Activated gamma-delta T cell (primary cell): ENCODE measurements at places on chromosomes 2 and 18.

GRCh38 chr2:55391615-55392242 is 27.9 kb downstream of the CCDC88A start:
- no peak for DNase-seq

GRCh38 chr2:142707318-142707717 is 170.1 kb upstream of the KYNU start:
- DNase-seq, result no peak

DNA sequence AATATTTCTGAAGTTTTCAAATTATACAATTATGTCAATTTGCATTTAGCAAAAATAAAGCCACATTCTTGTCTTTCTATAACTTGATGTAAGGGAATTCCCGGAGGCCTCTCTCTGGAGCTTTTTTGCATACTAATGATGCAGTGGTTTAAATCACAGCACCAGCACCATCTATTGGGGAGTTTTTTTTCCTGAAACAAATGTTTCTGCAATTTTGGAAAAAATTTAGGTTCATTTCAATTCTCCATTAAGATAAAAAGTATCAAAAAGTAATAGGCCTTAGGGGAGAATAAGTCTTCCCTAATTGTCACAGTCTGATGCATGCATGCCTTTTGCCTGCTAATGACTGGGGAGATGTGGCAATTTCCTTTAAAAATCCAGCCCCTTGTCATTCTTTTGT is 13.5 kb downstream of the CBLN2 start:
- no peak for DNase-seq

DNA sequence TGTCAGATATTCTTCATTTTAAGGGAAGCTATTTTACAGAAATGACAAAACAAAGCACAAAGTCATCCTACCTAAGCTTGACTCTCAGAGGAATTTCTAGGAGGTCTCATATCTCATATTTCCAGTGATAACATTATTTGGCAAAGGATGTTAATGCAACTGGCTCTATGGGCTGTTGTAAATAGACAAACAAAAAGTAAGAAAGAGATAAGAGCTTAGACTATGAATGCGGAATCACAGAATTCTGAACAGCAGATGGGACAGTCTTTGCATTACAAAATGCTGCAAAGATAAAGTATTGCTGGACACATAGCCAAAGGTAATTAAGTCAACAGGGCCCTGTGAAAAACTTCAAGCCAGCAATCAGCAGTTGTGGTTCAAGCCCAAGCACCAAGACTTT is 23.9 kb downstream of the PIAS2 start:
- no peak for DNase-seq

DNA sequence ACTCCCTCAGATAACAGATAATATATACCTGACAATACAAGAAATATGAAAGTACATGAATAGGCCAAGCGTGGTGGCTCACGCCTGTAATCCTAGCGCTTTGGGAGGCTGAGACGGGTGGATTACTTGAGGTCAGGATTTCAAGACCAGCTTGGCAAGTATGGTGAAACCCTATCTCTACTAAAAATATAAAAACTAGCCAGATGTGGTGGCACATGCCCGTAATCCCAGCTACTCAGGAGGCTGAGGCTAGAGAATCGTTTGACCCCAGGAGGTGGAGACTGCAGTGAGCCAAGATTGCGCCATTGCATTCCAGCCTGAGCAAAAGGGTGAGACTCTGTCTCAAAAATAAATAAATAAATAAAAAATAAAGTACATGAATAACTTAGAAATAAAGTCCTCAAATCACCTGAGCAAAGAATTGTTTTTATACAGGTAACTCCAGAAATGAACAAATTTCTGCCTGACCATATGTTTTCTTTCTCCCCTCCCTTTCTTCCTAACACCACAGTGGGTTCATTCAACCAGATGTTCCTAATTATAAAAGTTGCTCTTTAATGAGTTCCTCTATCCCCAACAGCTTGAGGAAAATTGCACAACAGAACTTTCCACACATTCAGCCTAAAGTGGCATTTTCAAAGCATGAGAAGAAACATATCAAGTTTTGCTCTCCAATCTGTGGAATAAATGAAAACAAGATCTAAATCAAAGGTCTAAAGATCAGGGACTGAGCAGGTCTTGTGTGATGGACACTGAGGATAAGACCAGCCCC is 33.6 kb upstream of the AP1S3 start:
- DNase-seq, result no peak

DNA sequence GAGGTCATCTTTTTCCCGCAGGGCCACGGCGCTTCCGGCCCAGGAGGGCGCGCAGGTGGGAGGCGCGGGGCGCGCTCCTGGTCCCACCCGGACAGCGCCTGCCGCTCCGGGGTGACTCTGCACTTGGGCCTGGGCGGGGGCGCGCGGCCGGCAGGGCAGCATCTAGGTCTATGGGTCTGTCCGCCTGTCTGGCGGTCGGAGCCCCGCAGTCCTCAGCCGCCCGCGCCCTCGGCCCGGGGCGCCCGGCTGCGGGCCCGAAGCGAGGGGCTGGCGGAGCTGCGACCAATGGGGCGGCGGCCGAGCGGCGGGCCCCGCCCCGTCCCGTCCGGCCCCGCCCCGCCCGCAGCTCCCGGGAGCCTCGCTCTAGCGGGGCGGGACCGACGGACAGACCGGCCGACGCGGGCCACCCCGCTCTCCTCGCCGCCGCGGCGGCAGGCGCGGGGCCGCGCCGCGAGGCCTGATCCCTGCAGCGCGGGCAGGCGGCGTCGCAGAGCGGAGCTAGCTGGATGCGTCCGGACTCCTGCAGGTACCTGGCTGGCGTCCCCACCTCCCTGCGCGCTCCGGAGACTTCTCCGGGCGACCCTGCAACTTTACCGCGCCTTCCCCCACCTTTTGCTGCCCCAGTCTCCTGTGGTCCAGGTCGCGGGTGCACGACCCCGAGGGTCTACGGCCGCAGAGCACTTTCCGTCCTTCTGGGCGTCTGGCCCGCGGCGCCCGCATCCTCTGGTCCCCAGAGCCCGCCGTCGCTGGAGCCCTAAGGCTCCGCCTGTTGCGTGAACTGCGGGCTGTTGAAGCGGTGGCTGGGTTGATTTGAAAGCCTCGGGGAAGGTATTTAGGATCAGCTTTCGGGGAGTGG is at the start of gene KCNS3:
KCNS3 (plus strand) TSS at position 387 of the 856 bp plus-strand sequence. CDS start 52,342 bp downstream, outside the sequence.
- peak; percentile 7 for DNase-seq

GRCh38 chr18:57649556-57650500 is 28.2 kb upstream of the NARS1 start:
- DNase-seq, result no peak

- DNase-seq, result no peak
Measured at GRCh38 chr18:73479477-73479876, 611.7 kb upstream of the NETO1 start.

DNA sequence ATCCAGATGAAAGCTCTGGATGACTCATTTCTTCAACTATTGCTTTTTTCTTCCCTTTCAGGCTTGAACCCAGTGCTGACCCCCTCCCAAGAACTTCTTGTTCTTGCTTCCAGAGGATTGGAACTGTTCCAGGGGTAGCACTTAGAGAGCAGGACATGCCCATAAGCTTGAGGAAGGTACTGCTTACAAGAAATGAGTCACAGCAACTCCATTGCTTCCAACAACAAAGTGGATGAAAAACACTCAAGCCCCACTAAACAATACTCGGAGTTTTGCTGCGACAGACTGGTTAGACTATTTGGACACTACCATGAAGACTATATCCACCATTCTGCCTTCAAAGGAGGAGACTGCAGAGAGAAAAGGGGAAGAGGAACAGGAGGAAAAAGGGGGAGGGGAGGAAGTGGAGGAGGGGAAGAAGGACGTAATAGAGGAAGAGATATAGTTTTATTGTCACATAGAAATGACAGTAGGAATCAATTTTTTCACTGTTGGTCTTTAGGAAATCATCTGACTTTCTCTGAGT is 1.6 kb upstream of the EPC2 start:
- no peak for DNase-seq

DNA sequence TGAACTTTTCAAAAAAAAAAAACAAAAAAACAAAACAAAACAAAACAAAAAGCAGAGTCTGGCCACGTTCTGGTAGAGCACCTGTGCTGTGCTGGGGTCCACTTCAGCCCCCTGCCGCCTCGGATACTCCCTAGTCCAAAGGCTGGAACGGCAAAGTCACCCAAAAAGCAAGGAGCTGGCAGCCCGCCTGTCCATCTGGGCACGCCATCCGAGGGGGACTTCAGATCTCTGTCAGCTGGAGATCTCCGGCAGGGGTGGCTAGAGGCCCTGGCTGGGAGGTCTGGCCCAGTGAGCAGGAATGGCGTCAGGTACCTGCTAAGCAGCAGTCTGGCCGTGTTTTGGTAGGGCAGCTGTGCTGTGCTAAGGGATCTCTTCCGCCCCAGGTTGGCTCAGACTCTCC is 152.3 kb upstream of the ZNF516 start:
- no peak for DNase-seq

DNA sequence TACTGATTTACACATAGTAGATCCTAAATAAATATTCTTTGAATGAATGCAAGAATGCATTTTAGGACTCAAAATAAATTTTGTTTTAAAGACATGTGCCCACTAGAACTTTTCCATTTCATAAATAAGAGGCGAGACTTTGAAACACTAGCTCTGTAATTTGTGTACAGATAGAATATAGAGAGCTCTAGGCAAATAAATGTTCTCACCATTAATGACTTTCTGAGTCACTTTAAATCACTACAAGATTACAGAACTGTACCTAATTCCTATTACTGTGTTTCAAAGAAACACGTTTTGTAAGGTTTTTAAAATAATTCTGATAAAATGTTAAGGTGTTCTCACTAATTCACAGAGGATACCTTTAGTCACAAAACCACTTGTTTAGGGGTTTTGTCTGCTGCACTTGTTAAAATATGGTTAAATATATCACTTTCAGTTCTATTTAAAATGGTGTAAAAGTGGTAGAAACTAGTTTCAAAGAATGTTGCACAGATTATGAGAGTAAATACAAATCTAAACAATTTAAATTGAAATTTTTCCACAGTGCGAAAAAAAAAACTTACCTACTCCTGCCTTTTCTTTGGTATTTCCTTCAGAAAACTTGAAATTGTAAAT is 158.7 kb upstream of the ZC3H15 start:
- no peak for DNase-seq

- no peak for DNase-seq
Measured at GRCh38 chr2:30109856-30110255, 37.0 kb upstream of the YPEL5 start.

DNA sequence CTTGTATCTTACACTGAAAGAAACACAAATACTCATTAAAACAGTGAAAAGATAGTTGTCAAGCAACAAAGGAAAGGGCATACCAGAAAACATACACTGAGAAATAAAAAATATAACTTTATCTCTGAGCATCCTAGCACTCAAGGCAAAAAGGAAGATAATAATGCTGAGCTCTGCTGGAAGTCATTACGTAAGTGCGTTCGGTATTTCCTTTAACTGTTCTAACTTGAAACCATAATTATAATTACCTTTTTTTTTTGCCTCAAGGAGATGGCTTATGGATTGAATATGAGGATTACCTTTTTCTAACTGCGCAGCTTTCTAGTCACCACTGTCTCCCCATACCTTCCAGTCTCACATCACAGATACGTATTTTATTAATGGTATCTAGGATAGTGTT is 308.1 kb downstream of the GBX2 start:
- no peak for DNase-seq

DNA sequence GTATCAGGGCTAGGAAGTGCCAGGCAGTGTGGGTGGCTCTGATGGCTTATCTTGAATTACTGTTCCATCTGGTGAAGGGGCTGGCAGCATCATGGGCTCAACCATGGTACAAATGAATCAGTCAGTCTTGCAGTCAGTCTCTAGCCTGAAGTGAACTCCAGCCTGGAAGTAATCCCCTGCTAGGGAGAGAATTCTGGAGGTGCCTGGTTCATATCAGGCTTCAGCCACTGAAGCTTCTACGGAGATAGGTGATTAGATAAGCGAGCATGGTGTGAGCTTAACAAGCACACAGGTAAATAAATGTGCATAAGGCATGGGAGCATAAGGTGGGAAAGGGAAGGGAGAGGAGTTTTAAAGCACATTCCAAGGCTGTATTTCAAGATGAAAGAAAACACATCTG is 541.7 kb downstream of the MBD2 start:
- DNase-seq, result no peak

- no peak for DNase-seq
Measured at GRCh38 chr2:17912266-17912691, 33.8 kb downstream of the KCNS3 start.

DNA sequence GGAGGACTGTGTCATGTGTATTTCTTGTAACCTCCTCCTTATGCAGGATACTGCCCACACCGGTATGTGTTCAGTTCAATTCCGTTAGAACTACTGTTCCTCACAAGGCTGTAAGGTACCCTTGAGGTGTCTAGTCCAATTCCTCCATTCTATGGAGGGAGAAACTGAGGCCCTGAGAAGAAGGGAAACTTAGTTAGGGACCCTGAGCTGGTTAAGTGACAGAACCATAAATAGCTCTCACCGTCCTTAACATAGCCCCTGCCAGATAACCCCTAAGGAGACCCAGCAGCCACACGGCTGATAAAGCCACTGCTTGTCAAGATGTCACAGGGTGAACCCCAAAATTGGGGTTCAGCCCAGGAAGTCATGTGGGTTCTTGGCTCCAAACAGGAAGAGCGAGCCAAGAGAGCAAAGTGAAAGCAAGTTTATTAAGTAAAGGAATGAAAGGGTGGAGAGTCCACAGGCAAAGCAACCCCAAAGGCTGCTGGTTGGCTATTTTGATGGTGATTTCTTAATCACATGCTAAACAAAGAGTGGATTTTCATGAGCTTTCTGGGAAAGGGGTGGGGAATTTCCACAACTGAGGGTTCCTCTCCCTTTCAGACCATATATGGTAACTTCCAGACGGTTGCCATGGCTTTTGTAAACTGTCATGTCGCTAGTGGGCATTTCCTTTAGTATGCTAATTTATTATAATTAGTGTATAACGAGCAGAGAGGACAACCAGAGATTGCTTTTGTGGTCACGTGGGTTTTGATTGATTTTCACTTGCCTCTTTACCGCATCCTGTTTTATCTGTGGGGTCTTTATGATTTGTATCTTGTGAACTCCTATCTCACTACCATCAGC is 83.4 kb upstream of the RTN4 start:
- no peak for DNase-seq

- no peak for DNase-seq
Measured at GRCh38 chr2:145012214-145012670, 492.3 kb upstream of the ZEB2 start.
